Stimulated activated CD8-positive, alpha-beta memory T cell treated with anti-CD3 and anti-CD28 coated beads, Interleukin-7, amount 100 ng/mL, for 1 hour (primary cell): ENCODE measurements at places on chromosomes 13 and 19.

- DNase-seq, result no peak
Observed at GRCh38 chr13:101230271-101230890, 185.9 kb downstream of the NALCN start.

- DNase-seq, result no peak
Observed at GRCh38 chr19:51469162-51469561, 9.2 kb upstream of the CEACAM18 start.

GRCh38 chr13:29523199-29523961, 72.1 kb downstream of the SLC7A1 start:
- DNase-seq, result no peak

DNA sequence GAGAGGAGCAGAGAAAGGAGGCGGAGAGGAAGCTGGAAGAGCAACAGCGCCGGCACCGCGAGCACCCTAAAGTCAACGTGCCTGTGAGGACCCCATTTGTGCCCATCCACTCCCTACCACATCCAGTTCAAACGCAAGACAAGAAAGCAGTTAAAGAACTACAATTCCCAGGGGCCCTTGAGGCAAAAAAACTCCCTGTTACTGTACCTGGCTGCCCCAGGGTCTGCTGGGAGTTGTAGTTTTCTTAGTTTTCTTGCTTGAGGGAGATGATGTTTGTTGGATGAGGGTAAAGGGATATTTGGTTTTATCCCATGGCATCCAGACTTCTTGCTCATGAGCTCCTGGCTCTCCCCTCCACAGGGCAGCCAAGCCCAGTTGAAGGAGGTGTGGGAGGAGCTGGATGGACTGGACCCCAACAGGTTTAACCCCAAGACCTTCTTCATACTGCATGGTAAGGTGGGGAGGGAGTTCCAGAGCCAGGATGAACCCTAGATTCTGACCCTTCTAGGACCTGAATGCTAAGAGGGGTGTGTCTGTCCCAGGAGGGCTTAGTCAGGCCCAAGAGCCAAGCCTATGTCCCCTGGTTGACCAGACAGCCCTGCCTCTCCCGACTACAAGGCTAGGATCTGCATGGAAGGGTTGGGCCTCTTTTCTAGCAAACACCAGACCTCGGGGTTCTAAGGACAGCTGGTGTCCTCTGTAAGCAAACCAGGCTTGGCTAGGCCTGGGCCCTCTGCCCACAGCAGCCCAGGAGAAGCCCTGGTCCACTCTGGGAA, 13.2 kb downstream of the NUCB1 start:
- no peak for DNase-seq

DNA sequence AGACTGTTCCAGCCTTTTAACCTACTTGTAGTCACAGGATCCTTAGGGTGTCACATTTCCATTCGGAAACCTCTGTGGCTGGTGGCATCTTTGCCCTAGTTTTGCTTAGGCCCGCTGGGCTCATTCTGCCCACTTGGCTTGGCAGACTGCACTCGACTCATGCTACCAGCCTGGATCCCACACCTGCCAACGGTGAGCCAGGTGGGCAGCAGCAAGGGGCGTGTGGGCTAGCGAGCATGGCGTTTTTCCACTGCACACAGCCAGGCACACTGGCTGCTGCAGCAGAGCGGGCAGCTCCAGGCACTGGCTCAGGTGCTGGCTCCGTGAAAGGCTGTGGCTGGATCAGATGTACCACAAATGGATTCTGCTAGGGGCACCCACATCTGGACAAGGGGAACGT, 838.2 kb downstream of the SLITRK6 start:
- no peak for DNase-seq

DNA sequence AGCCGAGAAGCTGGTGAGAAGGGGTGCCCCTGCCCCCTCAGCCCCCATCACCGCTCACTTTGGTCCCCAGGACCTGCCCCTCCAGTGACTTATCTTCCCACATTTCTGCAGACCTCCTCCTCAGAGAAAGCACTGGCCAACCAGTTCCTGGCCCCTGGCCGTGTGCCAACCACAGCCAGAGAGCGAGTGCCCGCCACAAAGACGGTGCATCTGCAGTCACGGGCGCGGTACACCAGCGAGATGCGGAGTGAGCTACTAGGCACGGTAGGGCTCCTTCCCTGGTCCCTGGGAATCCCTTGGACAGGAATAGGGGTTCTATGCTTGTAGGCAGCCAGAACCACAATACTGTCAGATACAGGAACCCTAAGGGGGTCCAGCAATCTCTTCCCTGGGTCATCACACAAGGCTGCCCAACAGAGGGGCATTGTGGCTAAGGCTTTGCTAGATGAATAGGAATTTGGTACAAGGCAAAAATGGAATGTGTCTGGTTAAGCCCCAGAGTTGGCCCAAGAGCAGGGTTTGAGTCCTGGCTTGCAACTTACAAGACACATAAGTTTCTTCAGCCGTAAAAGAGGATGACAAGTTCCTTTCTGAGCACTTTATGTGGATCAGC, 1.0 kb downstream of the USE1 start:
- no peak for DNase-seq

DNA sequence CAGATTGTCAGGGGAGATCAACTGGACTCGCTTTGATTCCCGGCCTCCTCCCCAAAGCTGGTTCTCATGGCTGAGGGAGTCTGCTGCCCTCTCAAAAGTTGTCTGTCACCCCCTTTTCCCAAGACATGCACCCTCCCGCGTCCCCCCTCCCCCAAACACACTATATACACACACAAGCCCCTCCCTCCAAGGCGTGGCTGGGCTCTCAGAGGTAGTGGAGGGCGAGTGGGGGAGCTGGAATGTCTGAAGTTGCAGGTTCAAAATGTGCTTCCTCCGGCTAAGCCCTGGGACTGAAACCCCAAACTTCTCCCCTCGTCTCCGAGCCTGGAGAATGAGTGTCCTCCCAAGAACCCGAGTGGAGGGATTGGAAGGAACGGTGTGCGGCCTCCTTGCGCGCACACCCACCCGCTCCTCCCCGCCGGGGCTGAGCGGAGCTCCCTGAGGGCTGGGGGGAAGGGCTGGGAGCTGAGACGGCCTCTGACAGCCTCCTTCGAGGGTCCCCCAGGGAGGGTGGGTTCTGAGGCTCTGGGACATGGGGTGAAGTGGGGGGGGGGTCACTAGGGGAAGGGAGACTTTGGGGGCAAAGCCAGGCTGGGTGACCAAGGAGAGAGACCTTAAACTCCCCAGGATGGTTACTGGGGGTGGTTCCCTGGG, 9.9 kb upstream of the MEIS3 start:
- DNase-seq, result no peak

DNA sequence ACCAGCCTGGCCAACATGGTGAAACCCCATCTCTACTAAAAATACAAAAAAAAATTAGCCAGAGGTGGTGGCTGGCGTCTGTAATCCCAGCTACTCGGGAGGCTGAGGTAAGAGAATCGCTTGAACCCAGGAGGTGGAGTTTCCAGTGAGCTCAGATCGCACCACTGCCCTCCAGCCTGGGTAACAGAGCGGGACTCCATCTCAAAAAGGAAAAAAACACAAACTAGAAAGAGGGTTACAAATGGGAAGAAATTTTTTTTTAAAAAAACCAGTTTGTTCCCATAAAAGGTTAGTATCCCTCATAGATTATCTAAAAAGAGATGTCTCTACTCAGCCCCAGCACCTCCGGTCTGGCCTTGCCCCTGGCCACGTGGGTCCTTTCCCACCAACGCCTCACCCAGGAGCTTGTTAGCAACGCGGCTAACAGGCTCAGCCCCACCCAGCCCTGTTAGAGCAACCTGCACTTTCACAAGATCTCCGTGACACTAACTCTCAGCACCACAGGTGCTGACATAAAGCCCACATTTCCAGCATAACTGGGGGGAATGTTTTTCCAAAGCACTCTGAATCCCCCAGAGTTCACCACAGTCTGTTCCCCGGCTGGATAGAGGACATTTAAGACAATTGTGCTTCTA, 4.3 kb downstream of the DMKN start:
- DNase-seq, result no peak
